SW 1271 (cell line): ENCODE measurements at places on chromosomes 11 and 22.

DNA sequence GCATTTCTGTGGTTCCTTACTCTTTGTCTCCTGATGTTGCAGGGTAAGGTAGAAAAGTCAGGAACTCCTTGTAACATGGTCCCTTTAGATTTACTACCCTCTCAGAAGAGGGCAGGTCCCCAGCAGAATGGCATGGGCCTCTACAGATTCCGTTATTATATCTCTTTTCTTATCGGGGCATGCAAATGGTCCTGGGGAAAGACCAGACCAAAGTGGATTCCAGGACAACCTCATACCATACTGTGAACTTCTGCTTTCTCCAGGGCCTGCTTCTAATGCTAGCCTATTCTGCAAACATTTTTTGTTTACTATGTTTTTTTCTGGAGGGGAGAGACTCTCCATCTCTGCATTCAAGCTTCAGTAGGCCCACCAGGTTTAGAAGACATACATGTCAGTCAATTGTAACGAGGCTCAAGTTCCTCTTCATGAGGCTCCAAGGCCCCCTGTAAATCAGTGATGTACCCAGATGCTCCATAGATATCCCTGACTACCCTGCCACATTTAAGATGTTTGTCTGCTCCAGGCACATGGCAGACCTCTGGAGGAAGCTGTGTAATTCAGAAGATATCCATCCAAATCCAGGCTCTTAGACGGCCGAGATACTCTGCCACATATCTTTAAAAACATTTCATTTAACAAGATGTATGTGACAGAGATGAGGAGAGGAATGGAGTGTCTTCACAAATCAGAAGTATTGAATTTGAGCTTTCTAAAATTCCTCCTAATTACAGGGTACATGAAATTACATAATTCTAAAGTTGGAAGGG is 8.5 kb upstream of the ME3 start:
- DNase-seq: no peak

GRCh38 chr22:48702573-48703264 is 1125.0 kb downstream of the BRD1 start:
- no peak for DNase-seq

- DNase-seq: no peak
Measured at GRCh38 chr11:7281809-7282208, 30.1 kb downstream of the SYT9 start.

DNA sequence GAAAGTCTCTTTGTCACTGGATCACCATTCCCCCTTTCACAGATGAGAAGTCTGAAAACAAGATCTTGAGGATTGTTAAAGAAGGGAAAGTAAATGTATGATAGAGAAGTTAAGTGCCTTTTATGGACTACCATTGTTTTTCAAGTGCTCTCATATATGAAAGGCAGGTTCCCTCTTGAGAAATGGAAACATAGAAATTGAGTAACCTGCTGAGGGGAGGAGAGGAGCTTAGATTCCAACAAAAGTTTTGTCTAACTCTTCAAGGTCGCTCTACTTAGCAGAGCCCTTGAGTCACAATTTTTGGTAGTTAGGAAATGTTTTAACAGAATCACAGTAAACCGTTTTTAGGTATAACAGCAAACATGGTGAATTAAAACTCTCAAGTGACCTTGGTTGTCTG is 80.1 kb downstream of the SVIP start:
- DNase-seq: no peak

DNA sequence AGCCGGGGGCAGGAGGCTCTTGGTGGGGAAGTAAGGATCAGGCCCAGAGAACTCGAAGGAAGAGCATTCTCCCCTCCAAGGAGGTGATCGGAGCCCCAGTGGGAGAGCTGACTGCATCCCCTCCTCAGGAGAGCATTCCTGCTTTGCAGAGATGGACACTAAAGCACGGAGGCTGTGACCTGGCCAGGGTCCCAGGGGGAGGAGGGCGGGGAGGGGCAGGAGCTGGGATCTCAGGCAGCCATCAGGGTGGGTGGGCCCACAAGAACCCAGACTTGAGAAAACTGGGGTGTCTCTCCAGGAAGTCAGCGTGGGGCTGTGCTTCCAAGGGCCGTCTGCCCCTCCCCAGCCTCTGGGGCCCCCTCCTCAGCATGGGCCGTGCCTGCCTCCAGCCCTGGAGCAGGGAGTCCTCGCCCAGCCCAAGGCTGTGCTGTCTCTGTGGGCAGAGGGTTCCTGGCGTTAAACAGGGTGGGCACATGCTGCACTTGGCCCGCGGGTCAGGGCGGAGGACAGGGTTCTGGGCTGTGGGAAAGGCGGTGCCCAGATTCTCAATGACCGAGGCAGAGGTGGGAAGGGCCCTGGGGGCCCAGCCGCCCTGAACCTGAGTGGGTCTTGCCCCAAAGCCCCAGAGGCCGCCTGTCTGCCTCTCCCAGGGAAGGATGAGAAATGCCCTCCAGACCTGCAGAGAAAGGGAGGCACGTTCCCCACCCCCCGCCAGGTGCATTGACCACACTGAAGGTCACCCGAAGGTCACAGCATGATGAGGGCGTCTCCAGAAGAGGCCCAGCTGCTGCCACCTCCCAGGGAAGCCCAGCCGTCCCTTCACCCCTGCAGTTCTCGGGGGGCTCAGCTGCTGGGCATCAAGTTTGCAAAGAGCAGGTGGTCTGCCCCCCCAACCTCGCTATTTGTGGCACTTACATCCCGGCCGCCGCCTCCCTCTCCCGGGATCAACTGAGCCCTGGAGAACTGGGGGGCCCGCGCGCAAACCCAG is 643 bp downstream of the CEND1 start:
- no peak for DNase-seq

GRCh38 chr22:28488825-28489224 is 190.8 kb downstream of the TTC28 start:
- no peak for DNase-seq

GRCh38 chr22:36199001-36199551 is 2.5 kb downstream of the APOL4 start:
- no peak for DNase-seq

DNA sequence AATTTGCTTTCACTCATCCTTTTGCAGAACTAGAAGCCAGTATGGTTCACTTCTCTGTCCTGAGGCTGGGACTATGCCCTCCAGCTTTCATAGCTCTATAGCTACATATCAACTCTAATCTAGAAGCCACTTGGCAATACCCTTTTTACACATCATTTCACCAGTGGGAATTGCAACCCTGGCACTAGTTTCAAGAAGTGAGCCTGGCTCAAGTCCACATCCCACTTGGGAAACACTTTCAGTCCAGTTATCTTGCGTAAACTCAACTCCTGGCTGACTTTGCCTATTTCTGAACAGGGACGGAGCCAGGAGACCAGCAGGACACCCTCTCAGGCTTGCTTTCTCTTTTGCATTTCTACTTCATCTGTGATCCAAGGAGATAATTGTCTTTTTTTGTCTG is 19.9 kb upstream of the FAT3 start:
- DNase-seq: no peak

DNA sequence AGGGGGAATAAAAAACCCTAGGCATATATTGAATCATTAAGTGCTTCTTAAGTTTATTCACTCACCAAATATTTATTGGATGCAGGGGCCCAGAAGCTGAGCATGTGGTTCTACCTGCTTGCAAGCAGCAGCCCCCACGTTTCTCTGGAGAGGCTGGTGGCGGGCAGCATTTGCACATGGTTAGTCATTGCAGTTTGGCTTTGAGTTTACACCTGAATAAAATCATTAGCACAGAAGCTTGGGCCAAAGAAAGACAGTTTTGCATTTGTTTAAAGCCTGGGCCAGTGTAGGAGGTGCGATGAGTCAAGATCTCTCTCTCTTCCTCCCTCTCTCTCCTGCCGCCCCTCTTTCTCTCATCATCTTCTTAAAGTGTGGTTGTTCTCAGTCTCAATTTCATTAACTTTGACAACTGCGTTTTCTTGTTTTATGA is 72.6 kb downstream of the C22orf31 start:
- DNase-seq: no peak

- DNase-seq: no peak
Measured at GRCh38 chr11:95884376-95884775, 39.5 kb downstream of the MTMR2 start.

GRCh38 chr22:25833091-25833490 is 91.1 kb downstream of the MYO18B start:
- DNase-seq: no peak

DNA sequence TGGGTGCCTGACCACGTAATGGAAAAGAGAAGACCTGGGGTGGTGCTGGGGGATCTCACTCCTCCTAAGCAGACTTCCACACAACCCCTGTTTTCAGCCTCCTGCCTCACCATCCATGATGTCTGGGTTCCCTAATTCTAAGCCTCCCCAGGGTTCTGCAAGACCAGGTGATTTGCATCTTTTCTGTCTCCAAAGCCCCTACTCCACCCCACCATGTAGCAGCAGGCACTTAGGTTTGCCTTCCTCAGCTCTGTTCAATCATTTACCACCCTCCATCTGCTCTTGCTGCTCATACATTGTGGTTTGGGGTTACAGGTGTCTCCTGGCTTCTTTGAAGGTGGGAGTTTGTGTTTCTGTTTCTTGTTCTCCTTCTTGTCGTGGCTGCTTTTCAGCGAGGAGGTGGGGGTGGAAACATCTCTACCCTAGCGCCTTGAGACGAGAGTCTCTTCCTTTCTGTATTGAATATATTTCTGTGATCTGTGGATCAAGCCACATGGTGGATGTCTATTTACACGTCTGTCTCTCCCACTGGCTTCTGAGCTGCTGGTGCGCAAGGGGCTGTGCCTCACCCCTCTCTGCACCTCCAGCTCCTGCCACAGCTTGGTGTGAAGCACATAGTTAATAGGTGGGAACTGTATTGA is 6.6 kb upstream of the SSTR3 start:
- no peak for DNase-seq

GRCh38 chr11:112884012-112884767 is 77.0 kb upstream of the NCAM1 start:
- DNase-seq: no peak

DNA sequence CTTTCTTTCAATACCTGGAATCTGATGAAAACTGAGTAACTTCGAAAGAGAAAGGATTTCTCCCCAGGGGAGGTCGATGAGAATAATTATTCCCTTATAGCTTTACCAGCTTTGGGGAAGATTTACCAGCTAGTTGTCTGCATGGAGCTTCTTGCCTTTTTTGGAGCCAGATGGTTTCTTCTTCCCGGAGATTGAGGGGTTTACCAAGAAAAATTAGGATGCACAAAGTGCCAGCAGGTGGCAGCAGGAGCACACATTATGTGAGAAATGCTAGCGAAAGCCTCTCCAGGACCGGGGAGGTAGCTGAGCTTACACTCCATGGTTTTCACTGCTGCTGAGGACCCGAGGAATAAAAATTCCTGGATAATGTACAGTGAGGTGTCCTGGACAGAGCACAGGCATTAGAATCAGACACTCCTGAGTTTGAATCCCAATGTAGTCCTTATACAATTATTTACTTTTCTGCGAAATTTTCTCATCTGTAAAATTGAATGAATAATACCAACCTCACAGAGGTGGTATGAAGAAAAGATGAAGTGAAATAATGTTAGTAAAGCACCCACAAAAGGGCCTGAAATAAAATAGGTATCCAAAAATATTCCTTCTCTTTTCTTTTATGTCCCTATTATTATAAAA is 46.0 kb upstream of the PARVA start:
- peak; percentile 60 for DNase-seq

- DNase-seq: no peak
Measured at GRCh38 chr11:38305682-38306081, 1707.6 kb upstream of the RAG2 start.

- no peak for DNase-seq
Measured at GRCh38 chr11:67195971-67196456, 70.3 kb upstream of the GRK2 start.

GRCh38 chr11:73330569-73331093 is 22.6 kb downstream of the ARHGEF17 start:
- no peak for DNase-seq

DNA sequence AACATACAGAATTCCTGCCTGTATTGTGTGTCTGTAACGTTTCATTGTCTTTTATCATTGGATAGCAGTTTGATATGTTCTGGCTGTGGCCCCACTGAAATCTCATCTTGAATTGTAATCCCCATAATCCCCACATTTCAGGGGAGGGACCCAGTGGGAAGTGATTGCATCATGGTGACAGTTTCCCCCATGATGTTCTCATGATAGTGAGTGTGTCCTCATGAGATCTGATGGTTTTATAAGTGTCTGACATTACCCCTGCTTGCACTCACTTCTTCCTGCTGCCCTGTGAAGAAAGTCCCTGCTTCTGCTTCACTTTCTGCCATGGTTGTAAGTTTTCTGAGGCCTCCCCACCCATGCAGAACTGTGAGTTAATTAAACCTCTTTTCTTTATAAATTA is 19.6 kb upstream of the MTMR2 start:
- no peak for DNase-seq

- no peak for DNase-seq
Measured at GRCh38 chr11:30310623-30311022, 12.3 kb upstream of the ARL14EP start.

DNA sequence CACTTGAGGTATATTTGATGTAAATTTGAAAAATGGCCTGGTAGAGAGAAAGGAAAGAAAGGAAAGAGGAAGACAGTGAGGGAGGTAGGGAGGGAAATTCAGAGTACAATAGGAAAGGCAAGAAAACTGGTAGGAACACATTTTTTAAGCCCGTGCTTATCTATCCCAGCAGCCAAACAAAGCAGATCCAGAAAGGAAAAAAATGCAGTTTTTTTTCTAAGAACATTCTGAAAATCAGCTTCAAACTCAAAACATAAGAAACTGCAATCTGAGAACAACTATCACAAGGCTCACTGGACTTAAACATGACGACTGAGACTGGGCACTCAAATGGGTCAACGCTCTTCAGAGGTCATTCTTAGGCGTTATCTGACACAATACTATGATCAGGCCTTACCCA is 408.3 kb upstream of the DDI1 start:
- no peak for DNase-seq

- no peak for DNase-seq
Measured at GRCh38 chr22:33562501-33562900, 357.8 kb downstream of the LARGE1 start.

DNA sequence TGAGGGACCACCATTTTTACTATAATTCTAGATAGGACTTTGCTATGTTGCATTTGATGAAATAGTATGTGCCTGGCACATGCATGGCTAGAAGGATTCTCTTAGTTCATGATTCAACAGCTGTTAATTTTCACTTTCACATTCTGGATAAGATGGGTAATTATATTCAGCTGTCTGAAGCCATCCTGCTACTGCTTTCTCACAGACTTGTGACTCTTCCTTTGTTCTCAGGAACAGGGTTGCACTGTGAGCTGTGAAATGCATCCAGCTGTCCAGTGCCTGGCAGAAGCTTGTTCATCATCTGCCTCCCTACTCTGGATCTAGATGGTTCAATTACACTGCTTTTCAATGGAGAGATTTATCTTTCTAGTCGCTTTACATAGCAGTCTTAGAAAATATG is 610.1 kb upstream of the ANO5 start:
- DNase-seq: no peak

DNA sequence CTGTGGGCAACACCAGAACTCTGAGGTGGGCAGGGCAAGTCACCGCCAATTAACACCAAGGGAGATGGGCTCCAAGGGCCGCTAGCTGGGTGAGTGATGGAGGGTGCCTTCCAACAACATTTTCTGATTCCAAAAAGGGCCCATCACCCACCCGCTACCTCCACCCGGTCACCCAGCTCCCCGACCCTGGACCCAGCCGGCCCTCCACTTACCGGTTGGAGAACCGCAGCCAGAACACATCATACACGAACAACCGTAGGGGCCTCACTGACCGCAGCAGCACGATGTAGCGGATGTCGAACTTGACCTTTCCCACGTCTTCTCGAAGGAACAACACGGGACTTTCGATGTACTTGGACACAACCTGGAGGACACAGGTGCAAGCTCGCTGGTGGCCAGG is 14.7 kb downstream of the TTLL12 start:
- no peak for DNase-seq

- DNase-seq: no peak
Measured at GRCh38 chr11:29231991-29232390, 784.8 kb downstream of the KCNA4 start.

GRCh38 chr11:1691026-1691877 is 5.7 kb upstream of the KRTAP5-6 start:
- no peak for DNase-seq
